ENCODE measurements at places on chromosomes 12 and 14. TPM values are rescaled to one million over a fixed set of nuclear protein-coding genes. Genes with fewer than 3 reads are reported as not detected.

The ZFC3H1 gene
- 38.4 TPM for total RNA-seq

The IAPP gene
- total RNA-seq: not detected

The EPS8 gene
- total RNA-seq: 14.3 TPM

DNA sequence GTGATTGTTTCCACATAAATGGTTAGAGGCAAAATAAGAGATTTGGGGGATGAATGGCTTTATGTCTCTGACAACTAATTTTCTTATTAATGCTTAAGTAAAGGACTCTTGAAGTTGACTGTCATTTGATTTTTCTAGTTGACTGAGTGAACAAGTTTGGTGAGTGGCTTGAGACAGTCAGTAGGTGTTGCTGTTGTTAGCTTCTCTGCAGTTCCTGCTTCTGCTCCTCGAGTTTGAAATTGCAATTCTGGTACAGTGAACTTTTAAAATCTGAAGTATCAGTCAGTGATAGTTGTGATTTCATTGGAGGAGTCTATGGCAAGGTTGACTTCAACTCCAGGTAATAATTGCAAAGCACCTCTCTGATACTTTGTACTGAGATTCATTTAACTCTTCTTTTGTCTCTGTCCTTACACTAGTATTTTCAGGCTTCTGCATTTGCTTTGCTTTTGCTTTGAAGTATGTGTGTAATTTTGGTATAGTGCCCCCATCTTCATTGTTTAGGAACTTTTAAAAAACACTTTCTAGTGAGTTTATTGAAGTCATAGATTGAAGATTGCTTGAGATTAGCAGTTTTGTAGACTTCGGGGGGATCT is 415.5 kb downstream of the PCNX1 start:
- DNase-seq: no peak

- DNase-seq: no peak
Measured at GRCh38 chr12:114817571-114818425, 133.8 kb upstream of the TBX3 start.

GRCh38 chr12:111451649-111452129 is 46.0 kb downstream of the SH2B3 start:
- peak; percentile 58 for DNase-seq

- DNase-seq: no peak
Measured at GRCh38 chr14:20732979-20733635, 12.6 kb upstream of the EDDM3A start.

- no peak for DNase-seq
Measured at GRCh38 chr12:43694879-43695278, 63.7 kb downstream of the PUS7L start.

DNA sequence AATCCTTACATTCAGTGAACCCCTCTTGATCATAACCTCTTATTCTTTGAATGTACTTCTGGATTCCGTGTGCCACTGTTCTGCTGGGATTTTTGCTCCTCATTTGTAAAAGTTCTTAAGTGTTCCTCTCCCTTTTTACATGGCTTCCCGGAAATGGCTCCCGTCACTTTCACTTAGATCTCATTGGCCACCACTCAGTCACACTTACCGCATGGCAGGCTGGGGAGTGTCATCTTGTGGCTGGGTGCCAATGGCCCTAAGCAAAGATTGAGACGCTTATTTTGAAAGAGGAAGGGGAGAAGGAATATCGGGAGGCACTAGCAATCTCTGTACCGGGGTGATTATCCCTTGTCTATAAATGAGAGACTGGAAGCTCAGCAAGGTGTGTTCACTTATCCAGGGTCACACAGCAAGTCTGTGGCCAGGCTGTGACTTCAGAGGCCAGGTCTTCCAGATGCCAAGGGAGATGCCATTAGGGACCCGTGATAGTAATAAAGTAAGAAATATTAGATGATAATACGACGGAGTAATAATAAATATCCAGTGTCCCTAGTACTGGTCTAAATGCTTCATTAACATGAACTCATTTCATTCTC is 68.8 kb downstream of the RNFT2 start:
- no peak for DNase-seq

Measured in NCI-H460 (cell line).